Calu3 (cell line): ENCODE measurements at places on chromosomes 6 and 20.

GRCh38 chr6:77686931-77687330 is 34.1 kb downstream of the MEI4 start:
- DNase-seq: no peak

DNA sequence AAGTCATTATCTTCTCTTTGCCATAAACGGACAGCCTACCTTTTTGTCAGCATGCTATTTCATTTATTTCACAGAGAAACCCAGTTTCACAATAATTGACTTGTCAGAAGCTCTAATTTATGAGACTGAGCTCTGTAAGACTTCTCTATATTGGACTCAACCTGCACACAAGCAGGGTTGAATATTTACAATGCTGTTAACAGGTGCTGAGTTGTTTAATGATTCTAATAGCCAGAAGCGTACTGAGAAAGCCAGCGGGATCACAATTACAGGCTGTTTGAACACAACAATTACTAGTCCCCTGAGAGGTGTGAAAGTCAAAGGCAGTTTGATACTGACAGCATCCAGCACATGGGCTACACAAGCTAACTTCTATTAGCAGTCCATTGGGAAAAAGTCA is 128.2 kb upstream of the SIM1 start:
- DNase-seq: no peak

- no peak for DNase-seq
Observed at GRCh38 chr20:16539280-16540021, 33.8 kb downstream of the KIF16B start.

GRCh38 chr6:135993361-135993760 is 141.9 kb downstream of the PDE7B start:
- no peak for DNase-seq

DNA sequence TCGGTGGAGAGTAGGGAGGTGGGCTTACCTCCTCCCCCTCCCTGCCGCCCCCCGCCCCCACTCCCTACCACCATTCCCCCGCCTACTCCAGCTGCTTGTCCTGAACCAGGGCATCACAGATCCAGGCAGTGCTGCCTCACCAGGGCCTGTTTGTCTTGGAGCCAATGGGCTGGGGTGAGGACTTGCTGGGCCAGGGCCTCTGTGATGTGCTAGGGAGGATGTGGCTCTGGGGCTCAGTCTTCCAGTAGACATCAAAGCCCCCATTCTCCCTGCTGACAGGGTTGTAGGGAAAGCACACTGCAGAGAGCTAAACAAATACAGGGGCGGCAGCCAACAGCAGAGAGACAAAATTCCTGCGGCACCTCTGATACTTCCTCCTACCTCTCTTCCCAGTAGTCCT is 48.2 kb upstream of the NXT1 start:
- DNase-seq: no peak

DNA sequence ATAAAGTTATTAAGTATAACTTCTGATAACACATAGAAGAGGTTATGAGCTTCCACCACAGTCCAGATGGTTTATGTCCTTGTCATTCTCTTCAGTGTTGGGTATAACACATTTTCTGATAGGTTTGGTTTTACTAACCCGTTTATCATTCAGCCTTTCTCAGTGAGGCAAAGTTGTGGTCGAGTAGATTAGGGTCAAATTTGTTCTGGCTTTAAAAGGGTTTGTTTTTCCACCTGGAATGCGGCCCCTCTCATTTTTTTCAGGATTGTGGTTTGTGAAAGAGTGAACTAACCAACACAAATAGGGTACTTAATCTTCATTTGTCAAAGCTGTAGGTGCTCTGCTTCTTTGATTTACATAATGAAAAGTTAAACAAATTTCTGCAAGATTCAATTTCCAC is 204.2 kb upstream of the ASCC3 start:
- no peak for DNase-seq

DNA sequence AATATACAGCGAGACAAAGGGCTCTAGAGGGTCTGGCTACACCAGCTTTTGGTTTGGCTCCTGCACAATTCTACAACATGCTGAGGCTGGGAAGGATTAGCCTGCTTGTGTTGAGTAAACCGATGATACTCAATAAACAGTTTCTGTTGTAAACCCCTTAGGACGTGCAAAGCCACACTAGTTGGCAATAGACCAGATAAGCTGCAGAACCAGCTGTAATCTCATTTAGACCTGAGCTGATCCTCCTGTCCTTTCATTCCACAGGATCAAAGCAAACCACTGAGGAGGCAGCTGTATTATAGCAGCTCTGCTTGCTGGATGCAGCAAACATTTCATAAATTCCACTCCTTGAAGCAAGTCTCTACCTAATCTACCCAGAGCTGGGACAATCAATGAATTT is 79.7 kb downstream of the MMS22L start:
- DNase-seq: no peak

DNA sequence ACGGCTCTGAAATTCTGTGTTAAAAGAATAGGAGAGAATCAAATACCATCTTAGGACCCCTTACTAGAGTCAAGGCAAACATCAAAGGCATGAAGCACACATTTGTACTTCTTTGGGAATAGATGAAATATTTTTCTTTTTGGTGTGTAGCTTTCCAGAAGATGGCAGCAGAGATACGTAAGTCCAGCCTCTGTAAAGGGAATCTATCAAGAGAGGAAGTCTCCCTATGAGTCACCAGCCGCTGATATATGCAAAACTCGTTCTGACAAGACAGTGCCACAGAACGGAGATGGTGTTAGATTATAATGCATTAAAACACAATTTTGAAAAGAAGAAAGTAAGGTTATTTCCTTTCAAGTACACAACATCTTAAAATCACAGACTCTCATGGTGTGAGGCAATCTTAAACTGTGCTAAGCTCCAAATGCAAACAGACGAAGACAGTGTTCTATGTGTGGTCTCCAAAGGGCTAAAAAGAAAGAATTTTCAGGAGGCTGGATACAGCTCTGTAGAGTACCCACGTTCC is 120.0 kb upstream of the AGPAT4 start:
- DNase-seq: peak; percentile 55

GRCh38 chr6:164275773-164276172 is 861.3 kb downstream of the QKI start:
- DNase-seq: no peak

- DNase-seq: no peak
Observed at GRCh38 chr6:84074988-84075781, 41.6 kb downstream of the MRAP2 start.

- DNase-seq: no peak
Observed at GRCh38 chr6:31949926-31950548, 4.1 kb downstream of the CFB start.

DNA sequence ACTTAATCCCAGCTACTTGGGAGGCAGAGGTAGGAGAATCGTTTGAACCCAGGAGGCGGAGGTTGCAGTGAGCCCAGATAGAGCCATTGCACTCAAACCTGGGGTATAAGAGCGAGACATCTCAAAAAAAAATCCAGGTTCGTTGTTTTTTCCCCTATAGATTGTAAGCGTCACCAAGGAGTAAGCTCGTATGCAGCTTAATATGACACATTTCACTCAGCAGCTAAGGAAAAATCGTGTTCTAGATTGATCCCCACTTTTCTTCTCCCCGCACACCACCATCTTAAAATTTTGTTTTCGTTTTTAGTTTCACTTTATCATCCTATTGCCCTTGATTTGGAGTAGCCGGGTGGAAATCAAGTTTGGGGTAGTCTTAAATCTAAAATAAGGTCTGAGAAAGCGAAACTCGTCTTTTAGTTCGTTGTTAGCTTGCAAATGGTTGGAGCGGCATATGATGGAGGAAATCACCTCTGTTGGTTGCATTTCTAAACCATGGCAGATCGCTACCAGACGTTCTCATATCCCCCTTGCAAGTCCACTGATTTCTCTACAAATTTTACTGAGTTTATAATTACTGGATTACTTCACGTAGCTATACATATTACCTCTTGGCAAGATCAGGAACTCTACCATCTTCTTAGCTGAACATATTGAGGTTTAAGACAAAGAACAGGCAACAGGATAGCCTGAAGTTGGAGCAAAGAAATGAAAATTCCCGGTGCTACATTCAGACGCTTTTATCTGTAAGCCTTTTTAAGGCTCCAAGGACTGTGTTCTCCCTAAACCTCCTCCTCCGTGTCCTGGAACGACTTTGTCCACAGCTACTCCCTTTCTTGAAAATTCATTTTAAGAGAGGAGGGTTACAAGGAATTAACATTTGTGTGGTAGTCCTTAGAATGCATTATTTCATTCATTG is 91.1 kb upstream of the BTN3A2 start:
- no peak for DNase-seq

GRCh38 chr20:33862709-33863403 is 51.7 kb downstream of the CHMP4B start:
- DNase-seq: peak; percentile 71

GRCh38 chr6:82602776-82603175 is 239.2 kb downstream of the TPBG start:
- no peak for DNase-seq

GRCh38 chr6:45201484-45201883 is 126.6 kb upstream of the RUNX2 start:
- DNase-seq: no peak

DNA sequence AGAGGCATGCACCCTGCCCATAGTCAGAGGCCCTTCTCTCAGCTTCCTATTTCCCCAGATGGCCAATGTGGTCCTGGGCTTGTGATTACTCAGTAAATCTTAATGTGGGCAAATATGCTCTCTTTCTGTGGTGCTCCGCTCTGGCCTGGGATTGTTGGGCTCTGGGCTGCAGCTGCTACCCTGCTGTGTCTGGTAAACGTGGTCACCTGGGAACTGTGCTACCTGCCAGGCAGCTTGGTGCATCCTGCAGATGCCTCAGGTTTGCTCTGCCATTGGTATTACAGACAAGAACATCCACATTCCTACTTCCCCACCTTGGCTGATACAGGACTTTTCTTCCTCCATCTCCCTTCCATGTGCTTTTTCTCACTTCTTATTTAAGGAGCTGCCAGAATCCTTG is 611.5 kb upstream of the IMPG1 start:
- no peak for DNase-seq

GRCh38 chr6:28651161-28651560 is 125.5 kb downstream of the GPX5 start:
- no peak for DNase-seq

GRCh38 chr6:93751969-93752368 is 332.6 kb upstream of the EPHA7 start:
- DNase-seq: no peak

- DNase-seq: no peak
Observed at GRCh38 chr6:158472447-158472846, 87.4 kb upstream of the TMEM181 start.

GRCh38 chr6:11058406-11058805 is 14.3 kb upstream of the ELOVL2 start:
- DNase-seq: no peak

DNA sequence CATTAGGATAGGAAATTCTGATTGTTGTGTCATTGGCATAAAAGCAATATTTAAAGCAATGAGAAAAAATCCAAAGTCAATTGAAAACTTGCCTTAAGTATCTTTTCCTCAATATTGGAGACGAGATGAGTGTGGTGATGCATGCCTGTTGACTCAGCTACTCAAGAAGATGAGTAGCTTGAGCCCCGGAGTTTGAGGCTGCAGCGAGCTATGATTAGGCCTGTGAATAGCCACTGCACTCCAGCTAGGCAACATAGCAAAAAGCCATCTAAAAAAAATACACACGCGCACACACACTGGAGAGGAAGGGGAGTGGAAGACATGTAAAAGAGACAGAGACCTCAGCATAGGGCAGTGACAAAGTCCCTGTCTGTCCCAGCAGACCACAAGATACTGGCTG is 9.7 kb upstream of the MARCKS start:
- DNase-seq: no peak
